Stimulated activated CD8-positive, alpha-beta memory T cell treated with anti-CD3 and anti-CD28 coated beads, Interleukin-7, amount 100 ng/mL, for 1 hour (primary cell): ENCODE measurements at places on chromosomes 2 and 18.

- no peak for DNase-seq
These were observed 364.9 kb downstream of the SS18 start for GRCh38 chr18:25725501-25725900.

GRCh38 chr2:132936261-132936660, 266.3 kb upstream of the LYPD1 start:
- no peak for DNase-seq

DNA sequence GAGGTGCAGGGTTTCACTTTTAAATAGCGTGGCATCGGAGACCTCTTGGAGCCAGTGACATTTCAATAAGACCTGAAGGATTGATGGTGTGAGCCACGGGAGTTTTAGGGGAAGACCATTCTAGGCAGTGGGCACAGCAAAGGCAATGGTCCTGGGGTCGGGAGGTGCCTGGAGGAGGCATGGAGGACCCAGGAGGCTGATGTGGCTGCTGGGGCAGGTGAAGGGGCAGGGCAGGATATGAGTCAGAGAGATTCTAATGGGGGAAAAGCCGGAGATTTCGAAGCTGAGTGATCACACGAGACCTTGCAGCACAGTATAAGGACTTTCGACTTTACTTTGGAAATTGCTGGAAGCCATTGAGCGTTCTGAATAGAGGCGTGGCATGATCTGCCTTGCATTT, 79.6 kb upstream of the KCNE4 start:
- DNase-seq, result no peak

DNA sequence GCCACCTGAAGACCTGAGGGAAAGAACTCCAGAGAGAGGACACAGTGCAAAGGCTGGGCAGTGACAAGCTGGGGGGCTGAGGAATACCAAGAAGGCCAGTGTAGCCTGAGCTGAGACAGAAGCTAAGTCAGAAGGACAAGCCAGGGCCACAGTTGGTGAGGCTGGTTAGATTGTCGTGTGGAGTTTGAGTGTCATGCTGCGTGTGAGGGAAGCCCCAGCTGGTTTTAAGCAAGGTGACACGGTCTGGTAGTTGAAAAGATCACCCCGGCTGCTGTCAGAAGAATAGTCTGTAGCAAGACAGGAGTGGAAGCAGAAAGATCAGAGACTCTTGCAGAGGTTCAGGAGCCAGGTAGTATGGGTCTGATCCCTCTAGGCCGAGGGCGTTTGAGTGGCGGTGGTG, 50.6 kb upstream of the RMDN2 start:
- no peak for DNase-seq

DNA sequence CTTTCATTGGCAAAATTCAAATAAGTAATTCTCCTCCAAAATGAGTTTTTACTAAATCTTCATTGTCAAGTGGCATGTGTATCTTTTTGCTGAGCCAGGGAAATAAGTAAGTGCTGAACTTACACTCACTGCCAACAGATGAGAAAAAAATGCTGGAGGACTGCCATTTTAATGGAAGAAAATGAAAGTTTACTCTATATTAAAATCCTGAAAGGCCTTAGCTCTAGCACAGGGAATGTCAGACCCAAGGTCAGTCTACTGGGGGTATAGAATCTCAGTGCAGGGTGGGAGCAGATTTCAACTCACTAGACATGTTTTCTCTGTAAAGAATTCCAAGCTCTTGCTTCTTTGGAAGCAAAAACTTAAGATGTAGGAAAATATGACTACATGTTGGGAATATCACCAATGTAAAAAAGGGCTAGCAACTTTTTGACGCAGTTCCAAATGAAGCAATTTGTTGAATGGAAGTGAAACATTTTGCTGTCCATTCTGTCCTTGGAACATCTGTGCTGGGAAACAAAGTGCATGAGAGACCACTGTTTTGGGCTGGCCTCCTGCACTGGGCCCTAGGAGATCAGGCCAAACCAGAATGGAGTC, 127.0 kb downstream of the ST6GAL2 start:
- no peak for DNase-seq

DNA sequence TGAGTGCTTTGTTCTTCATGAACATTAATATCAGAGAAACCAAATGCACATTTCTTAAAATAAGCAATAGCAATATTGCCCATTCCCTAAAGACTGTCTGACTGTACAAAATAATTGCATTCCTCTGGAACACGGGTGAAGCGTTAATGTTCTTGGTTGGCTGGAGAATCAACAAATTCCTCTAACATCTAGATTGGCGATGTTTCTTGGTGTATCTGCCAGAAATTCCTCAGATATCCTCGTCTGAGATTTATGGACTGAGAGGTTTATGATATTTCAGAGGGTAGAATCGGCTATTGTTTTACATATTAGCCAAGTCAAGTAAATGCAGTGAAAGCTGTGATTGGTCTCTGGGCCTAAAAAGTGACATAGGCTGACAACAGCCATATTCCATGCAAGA, 27.1 kb upstream of the SPTBN1 start:
- DNase-seq, result no peak

DNA sequence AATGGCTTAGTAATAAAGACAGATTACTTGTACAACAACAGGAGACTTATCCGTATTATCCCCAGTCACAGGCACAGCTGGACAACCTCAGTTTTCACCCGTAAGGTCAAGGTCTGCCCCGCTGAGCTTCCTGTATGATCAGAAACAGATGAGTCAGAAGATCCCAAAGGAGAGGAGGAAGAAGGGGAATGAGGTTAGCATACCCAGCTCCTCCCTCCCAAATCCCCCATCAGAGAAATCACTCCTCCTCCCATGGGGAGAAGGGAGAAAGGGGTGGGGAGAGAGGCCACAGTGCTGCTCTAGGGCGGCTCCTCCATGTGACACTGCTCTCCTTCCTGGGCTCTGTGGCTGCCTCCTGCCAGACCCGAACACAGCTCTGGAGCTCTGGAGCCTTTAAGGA, 53.8 kb upstream of the SPTBN1 start:
- no peak for DNase-seq

GRCh38 chr2:201938156-201938775, 95.4 kb upstream of the FZD7 start:
- no peak for DNase-seq

DNA sequence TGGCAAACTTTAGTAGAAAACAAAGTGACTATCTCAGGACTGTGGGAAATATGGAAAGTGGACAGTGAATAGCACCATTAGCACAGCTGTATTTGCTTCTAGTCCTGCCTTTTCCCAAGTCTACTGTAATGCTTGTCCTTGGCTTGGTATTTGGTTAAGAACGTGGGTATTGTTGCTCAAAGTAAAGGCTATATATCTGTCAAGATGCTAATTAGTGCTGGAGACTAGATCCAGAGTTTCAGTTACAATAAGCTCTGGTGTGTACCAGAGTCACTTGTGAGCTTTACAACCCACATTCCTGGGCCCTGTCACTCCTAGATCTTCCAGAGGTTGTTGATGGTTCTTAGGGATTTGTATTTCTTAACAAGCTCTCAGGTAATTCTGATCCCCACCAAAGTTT, 313.6 kb downstream of the SLC8A1 start:
- DNase-seq, result no peak

GRCh38 chr18:6719098-6719846, 10.2 kb upstream of the ARHGAP28 start:
- DNase-seq, result no peak

GRCh38 chr2:223148516-223148915, 96.5 kb downstream of the KCNE4 start:
- no peak for DNase-seq

- DNase-seq, result no peak
These were observed 587 bp upstream of the TANK start for GRCh38 chr2:161159456-161160225.

- DNase-seq, result no peak
These were observed 116.7 kb upstream of the NPAS2 start for GRCh38 chr2:100703213-100703612.

- no peak for DNase-seq
These were observed 13.6 kb upstream of the MSH6 start for GRCh38 chr2:47769318-47769717.

DNA sequence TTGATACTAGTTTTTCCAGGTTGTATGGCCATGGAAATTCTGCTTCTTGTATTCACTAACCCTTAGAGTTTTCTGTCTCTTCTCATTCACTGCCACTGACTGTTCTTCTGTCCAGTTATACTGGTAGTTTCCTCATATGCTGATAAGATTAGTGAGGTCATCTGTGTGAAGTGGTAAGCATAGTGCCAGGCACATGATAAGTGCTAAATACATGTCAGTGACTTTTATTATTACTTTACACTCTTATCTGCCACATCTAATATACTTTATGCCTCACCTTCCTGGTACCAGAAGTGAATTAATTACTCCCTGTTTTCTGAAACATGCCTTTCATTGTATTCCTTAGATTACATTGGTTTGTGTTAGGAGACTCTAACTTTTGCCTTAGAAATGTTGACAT, 91.3 kb downstream of the NBEAL1 start:
- DNase-seq, result no peak

- no peak for DNase-seq
These were observed 45.7 kb downstream of the C2orf42 start for GRCh38 chr2:70145144-70145490.

DNA sequence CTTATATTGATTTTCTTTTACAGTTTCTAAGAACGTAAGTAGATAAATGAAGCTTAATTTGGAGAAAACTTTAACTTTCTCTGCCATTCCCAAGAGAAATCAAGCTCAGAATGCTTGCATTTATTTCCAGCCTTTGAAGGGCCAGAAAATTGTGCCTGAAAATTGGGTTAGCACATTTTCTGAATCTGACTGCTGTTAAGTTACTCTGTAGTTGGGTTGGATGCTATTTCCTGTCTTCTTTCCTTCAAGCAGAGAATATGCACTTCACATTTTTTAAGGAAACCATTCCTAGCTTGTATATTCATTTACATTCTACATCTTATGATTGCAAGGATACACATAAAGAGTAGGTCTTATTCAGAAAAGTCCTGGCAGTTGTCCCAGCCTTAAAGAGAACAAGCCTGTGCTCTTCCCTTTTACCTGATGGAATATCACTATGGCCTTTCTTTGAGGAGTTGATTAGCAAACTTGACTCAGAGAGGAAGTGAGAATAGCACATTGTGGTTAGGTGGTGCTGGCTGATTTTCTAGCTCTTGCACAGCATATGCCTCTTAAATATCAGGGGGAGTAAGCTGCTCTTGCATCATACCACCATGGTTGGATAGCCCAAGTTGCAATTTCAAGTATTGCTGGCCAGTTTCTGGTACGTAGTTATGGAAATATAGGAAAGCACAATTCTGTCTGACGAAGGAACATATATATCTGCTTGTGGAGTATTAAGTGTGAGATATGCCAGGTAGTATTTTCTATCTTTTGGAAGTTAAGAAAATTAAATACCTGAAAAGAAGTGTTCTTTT, 133.7 kb downstream of the COMMD1 start:
- no peak for DNase-seq

GRCh38 chr2:130911482-130911881, 74.8 kb downstream of the ARHGEF4 start:
- DNase-seq, result no peak

- no peak for DNase-seq
These were observed 1.2 kb downstream of the PCARE start for GRCh38 chr2:29072971-29073725.

GRCh38 chr2:27211241-27211942, 449 bp upstream of the ATRAID start:
- DNase-seq, result no peak

GRCh38 chr2:159549234-159549633, 67.1 kb downstream of the BAZ2B start:
- no peak for DNase-seq

DNA sequence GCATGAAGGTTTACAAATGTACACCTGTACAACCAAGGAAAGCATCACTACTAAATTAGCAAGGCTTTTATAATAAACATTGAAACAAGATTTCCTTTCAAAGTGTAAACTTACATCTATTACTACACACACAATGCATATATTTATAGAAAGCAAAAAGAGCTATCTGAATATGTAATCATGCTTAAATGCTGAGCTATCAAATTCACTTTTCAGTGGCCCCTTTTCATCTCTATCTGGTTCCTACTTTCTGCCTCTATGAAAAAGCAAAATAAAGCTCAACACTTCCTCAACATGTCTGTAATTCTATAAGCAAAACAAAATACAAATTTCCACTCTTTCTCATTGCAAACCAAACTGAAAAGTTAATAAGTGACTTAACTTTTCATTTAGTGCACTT, 25.5 kb upstream of the SDC1 start:
- DNase-seq, result no peak
